Cerebellar nuclear complex (tissue), 1 donor: ENCODE measurements at places on chromosomes 4 and X.

GRCh38 chr4:120694973-120695372 lies 227.6 kb downstream of the PRDM5 start:
- DNase-seq: no peak

DNA sequence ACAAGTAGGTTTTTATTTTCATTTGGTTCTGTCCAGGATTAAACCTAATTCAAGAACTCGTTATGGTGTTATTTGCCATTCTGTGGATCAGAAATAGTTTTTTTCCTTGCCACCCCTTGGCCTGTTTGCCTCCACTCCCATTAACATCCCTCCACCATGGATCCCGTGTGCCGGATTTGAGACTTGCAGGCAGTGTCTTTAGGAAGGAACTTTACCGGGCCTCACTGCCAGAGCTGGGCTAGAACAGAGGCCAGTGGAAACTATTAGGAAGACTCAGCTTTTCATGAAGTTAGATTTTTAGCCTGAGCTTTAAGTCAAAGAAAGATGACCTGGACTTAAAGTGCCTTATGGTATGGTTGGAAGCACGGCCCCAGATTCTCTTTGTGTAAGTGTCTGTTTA lies 2.4 kb downstream of the KLHL2 start:
- no peak for DNase-seq

DNA sequence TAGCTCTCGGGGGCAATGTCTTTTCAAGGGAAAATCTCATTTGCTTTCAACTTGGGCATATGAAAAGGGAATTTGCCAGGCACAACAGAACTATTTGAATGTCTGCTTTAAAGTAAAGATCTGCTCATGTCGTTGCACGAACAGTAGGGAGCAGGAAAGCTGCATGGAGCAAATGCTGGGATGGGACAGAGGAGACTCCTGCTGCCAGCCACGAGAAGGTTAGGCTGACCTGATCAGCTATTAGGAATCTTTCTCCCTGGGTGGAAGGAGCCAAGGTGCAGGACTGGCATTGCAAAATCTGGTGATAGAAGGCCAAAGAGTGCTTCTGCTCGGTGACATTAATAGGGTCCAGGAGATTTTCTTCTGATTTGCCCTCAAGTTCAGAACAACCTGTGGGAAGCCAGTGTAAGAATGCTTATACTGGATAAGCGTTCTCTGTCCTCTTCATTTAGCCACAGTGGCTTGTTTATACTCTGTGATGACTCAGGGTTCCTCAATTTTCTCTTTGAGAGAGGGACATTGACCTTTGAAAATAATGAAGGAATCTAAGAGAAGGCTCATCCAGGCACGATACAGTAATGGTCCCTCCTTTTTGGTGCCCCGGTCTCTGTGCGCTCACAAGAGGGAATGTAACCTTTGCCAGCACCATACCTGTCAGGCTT lies 22.9 kb downstream of the FHL1 start:
- DNase-seq: no peak

DNA sequence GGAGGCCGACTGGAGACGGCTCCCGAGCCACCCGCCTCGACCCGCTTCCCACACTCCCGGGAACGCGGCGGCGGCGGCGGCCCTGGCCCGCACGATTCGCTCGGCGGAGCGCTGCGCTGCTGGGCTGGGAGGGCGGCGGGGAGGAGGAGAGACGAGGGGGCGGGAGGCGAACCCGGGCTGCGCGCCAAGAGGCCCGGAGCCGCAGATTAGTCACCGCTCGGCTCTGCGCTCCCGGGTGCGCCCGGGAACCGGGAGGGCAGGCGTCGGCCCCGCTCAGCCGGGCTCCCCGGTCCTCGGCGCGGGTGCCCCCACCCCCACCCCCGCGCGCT lies 11.2 kb upstream of the BCOR start:
- DNase-seq: no peak

- no peak for DNase-seq
Measured at GRCh38 chrX:128739539-128739938, 687.3 kb upstream of the ACTRT1 start.

DNA sequence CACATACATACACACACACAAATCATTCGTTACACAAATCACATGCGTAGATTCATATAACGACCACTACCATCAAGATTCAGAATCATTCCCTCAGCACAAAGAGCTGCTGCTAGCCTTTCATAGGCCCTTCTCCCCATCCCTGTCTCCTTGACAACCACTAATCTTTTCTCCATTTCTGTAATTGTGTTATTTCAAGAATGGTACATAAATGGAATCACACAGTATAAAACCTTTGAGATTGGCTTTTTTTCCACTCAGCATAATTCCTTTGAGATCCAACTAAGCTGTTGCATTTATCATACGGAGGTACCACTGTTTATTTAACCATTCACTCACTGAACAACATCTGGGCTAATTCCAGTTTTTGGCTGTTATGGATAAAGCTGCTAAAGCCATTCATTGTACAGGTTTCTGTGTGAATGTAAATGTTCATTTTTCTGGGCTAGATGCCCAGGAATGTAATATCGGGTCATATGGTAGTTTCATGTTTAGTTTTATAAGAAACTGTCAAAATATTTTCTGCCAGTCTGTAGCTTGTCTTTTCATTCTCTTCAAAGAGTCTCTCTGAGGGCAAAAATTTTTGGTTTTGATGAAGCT lies 64.1 kb downstream of the USP11 start:
- no peak for DNase-seq

DNA sequence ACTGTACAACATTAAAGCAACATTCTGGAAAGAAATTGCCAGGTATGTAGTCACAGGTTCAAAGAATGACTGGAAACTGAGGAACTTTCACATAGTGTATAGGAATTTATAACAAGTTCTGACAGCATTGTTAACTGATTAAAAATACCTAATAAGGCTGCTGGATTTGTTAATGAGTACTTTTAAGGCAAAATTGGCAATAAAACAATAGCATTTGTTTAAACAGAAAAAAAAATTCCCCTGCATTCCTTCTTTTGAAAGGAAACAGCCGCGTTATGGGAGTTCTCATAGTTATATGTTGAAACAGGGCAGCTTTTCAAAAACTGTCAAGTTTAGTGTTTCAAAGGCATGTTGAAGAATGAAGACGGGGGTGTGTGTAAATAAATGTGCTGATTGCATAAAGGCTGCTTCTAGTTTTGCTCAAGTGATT lies 282.5 kb upstream of the FAT1 start:
- DNase-seq: no peak

DNA sequence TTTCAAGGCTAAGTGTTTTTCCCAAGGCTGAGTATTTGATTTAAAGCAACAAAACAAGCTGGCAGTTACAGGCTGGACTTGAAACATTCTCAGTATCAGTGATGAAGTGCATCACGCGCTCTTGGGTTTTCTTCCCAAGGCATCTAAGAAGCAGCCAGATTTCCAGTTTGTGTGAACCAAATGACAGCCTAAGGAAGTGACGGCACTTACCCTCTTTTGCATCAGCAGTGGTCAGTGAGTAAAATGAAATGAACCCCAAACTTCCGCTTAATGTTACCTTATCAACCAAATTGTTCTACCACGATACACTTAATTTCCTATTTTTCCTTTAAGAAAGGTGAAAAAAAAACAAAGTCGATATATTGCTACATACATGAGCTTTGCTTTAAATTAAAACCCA lies 15.8 kb upstream of the GYPE start:
- no peak for DNase-seq

GRCh38 chrX:10325611-10326010 lies 168.8 kb downstream of the CLCN4 start:
- no peak for DNase-seq

DNA sequence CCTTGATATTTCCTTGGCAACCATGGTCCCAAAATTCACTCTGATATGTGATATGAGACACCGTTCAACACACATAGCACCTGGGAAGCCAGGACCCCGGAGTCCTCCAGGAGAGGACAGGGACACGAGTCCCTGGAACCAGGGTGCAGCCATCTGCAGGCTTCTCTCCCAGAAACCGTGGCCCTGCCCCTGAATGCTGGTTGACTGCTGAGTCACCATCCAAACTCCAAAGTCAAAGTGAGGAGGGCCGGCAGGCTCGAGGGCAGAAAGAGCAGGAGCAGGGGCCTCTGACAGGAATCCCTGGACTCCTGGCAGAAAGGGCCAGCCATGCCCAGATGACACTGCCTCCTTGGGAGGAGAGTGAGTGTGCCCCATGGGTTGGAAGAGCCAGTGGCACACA lies 6.9 kb upstream of the PNMA6A start:
- no peak for DNase-seq

GRCh38 chrX:129831091-129831885 lies 12.4 kb downstream of the ZDHHC9 start:
- DNase-seq: no peak
